ENCODE measurements at places on chromosomes 12 and 14.

DNA sequence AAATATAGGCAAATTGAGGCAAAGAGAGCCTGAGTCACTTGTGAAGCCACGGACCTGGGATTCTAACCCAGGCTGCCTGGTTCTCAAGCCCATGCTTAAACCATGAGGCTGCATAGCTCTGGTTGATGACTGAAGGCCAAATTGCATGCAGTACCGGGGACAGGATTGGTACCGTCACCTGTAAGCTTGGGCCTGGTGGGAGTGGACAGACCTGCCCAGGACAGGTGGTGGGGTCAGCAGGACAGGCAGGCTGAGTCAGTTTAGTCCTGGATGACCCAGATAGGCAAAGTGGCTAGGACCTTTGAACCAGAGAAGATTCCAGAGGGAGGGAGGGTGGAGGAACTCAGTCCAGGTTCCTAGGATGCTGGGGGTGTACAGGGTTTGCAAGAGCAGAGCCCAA, 25.8 kb downstream of the RIN3 start:
- no peak for DNase-seq

DNA sequence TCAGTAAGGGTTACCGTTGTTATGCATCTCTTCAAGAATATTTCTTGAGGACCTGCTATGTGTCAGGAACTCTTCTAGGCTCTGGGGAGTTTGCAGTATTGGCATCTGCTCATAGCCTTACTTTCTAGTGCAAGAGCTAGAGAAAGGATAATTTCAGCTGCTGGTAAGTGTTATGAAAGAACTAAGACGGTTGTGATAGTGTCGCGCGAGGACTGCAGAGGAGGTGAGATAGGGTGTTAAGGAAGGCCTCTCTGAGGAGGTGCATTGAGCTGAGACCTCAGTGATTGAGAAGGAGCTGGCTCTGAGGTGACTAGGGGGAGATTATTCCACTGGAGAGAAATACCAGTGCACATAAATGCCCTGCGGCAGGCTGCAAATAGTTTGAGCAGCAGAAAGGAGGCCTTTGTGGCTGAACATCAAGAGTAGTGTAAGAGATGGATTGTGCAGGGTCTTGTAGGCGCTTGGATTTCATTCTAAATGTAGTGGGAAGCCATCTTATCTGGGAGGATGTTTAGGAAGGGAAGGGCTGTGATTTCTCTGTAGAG, 824 bp downstream of the DDX55 start:
- no peak for DNase-seq

DNA sequence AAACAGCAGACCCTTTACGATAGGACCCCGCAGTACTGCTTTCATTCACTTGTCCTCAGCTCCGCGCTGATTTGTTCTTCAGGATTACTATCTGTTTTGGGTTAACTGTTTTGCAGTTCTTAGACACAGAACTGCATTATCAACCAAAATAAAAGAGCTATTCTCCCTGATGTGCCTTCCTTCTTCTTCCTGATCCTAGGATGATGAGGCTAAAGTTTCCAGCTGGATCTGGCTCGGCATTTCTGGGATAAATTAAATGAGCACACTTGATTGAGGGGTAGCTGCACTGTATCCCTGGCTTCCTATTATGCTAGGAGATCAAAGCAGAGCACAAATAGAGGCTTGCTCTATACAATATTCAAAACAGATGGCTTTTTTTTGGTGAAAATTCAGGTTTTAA, 165.7 kb downstream of the FBXL14 start:
- DNase-seq = no peak

DNA sequence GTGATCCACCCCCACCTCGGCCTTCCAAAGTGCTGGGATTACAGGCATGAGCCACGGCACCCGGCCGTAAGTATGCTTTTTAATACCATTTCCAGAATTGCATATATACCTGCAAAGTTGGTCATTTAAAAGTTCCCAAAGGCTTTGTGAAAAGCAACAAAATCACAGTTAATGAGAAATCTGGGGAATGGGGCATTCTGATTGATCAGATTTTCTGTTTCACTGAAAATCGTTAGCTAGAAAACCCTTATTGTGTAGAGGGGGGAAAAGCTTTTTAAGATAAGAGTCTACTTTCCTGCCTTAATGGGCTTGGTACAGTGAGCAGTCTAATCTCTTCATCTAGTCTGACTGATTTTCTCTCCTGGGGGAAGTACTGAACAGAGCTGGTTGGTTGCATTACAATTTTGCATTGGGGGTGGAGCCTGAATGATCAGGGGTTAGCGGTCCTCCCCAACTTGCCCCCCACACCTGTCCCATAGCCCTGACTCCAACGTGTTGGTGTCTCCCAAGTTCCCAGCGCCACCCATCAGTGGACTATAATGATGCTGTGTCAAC, 23.8 kb downstream of the IL31 start:
- no peak for DNase-seq

- DNase-seq = no peak
These were observed 317.0 kb downstream of the CEP128 start for GRCh38 chr14:80624581-80624980.

DNA sequence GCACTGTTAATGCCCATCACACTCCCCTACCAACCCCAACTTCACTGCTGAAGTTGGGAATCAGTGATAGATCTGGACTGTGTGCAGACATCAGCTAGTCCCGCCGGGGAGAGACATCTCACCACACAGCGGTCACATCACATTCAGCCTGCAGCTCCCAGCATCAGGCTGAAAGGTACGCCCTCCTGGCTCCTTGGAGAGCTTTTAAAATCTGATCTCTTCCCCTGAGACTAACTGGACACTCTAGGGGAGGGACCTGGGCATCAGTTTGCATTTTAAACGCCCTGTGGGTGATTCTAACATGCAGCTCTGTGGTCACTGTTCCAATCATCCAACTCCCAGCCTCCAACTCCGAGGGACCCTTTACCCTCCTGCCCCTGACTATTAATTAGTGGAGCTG, 58.4 kb downstream of the CCDC85C start:
- DNase-seq = no peak

DNA sequence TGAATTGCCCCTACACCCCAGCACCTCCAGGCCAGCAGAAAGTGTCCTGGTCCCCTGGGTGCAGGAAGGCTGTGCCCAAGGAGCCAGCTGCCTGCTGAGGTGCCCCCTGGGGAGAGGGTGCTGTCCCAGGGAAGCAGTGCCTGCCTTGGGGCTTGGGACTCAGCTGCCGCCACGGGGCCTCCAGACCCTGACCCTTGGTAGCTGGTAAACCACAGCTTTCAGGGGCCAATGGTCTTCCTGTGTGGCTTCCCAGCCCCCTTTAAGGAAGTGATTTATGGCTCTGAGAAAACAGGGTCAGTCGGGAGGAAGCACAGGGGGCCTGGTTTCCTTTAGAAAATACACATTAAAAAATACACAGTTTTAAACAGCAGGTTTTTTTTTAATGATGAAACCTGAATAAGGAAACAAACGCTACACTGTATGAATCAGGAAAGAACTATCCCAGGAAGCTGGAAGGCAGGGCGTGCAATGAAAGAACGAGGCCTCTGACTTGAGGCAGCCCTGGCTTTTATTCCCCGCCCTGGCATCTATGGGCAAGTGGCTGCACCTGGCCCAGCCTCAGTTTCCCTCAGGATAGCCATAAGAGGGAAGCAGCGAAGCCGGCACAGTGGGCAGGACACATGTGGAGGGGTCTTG, 40.6 kb upstream of the EML1 start:
- DNase-seq = no peak

DNA sequence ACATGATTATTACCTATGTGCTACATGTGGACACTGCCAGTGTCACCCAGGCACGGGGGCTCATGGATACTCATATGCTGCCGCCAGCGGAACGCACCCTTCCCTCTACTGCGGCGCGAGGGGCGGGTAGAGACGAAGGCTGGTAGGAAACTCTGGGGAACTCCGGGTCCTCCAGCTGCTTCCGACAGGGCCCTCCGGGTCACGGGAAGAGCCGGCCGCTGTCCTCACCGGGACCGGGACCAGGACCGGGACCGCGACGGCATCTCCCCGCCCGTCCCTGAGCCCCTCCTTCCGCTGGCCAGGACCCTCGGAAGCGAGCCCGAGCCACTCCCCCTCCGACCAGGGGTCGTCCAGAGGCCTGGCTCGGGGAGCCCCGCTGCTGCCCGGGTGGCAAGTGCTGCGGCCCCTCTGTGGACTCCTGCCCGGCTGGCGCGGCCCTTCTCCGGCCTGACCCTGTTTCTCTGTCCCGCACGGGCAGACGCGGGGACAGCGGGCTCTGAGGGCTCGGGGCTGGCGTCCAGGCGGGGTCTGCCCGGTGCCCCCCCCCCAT, 209.6 kb downstream of the ADGRD1 start:
- no peak for DNase-seq

GRCh38 chr14:24283796-24284460, 12.5 kb upstream of the RABGGTA start:
- no peak for DNase-seq

GRCh38 chr14:73100334-73100733, 36.0 kb upstream of the PSEN1 start:
- no peak for DNase-seq

GRCh38 chr12:64332938-64333337, 57.6 kb downstream of the C12orf56 start:
- DNase-seq = no peak

DNA sequence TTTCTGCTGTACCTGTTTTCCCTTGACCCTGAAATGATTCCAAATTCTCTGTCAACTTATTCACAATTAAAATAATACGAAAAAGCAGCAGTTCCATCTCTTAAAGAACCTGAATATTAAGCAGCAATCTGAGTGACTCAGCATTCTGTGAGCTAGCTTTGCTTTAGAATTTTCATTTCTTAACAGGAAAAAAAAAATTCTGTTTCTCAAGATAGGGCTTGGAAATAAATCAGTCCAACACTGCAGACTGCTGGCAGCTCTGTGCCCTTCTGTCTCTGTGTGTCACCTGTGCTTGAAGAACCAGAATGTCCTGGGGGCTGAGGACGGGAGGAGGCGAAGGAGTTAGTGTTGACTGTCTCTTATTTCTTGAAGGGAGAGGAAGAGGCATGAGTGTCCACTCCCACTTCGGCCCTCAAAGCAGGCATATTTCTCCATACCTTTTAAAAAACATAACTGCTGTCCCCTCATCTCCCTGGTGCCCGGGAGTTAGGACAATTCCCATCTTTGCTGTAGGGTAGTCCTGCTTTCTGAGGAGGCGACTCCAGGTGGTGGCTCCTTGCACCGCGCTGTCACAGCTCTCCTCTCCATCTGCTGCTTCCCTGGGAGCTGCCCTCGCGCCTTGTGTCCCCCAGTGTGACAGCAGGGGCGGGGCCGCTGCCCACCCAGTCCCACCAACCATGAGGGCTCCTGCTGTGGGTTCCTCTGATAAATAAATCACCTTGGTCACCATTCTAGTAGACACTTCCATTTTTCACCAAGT, 203.1 kb downstream of the CALM1 start:
- DNase-seq = peak; percentile 85

- DNase-seq = no peak
These were observed 80.8 kb downstream of the ANO2 start for GRCh38 chr12:5864301-5864700.

DNA sequence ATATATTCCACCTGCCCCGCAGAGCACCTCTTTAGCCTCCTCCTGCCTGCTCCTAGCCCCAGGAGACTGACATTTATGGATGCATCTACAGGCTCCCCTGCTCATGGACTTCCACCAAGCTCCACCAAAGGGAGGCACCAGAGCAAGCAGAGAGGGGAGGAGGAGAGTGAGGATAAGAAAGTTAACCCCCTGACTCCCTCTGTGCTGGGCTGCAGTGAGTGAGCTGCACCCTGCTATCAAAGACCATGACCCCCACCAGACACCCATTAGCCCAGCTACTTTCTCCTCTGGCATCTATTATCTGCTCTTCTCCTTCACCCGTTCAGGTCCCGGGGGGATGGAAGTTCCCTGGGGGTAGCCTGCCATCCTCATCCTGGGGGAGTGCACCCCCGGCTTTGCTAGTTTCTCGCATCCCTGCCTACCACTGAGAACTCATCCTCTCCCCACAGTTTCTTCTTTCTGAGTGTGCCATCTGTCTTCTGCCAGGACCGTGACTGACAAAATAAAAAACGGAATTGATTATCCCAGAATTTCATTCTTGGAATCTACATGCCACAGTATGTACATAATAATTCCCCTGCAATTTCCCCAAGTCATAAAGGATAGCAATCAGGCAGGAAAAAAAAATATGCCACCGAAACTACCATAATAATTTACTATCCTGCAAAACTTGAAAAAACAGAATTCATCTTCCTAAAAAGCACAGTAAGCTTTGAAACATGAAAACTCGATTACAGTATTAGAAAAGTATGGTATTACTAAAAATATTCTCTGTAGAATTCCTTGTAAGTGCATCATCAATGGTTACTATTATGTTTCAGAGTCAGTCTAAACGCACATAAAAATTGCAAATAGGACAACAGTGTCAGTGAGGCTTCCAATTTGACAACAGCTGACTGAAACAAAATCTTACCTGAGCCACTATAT, 45.2 kb downstream of the FOXN3 start:
- DNase-seq = no peak

GRCh38 chr14:61866932-61867920, 105.0 kb downstream of the SNAPC1 start:
- no peak for DNase-seq

GRCh38 chr14:52792097-52792415, 649 bp upstream of the GNPNAT1 start:
- no peak for DNase-seq

DNA sequence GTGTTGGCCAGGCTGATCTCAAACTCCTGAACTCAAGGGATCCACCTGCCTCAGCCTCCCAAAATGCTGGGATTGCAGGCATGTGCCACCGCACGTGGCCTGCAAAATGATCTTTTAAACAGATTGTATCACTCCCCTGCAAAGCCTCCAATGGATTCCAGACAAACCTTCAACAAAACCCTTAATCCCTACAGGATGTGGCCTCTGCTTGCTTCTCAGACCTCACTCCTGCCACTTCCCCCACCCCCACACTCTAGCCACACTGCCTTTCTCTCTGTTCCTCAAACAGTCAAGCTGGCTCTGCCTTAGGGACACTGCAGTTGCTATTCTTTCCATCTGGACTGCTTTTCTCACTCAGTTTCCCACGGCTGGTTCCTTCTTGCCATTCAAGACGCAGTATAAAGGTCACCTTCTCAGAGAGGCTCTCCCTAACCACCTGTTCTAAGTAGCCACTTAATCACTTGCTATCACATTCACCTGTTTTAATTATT, 47.3 kb upstream of the TMED10 start:
- DNase-seq = no peak

GRCh38 chr12:66066137-66066928, 64.2 kb downstream of the LLPH start:
- peak; percentile 11 for DNase-seq

Measured in T47D (cell line).